ENCODE measurements at places on chromosomes 2 and 18. TPM values are rescaled to one million over a fixed set of nuclear protein-coding genes. Genes with fewer than 3 reads are reported as not detected.

SCYGR4 gene
- 0.08 TPM for polyA plus RNA-seq

UGT1A10 gene
- polyA plus RNA-seq, result not detected

MTERF4 gene
- 97.3 TPM for polyA plus RNA-seq

UPP2 gene
- polyA plus RNA-seq, result 0.30 TPM

C2orf92 gene
- 30.9 TPM for polyA plus RNA-seq

ZNF385B gene
- polyA plus RNA-seq, result 5.4 TPM

CD302 gene
- polyA plus RNA-seq, result 64.8 TPM

ITGAV gene
- 56.2 TPM for polyA plus RNA-seq

POU3F3 gene
- 0.14 TPM for polyA plus RNA-seq

GRCh38 chr2:38720613-38721241 lies 30.4 kb downstream of the SRSF7 start:
- no peaks in the 10 kb centered on the region for H3K36me3 ChIP-seq
- H3K4me1 ChIP-seq, result peaks cover 23% of the 10 kb centered on the region
- no peaks in the 10 kb centered on the region for H3K27me3 ChIP-seq
- peak overlapping the region; percentile 18 for H3K27ac ChIP-seq
- peak; percentile 85 for DNase-seq

GRCh38 chr18:62651276-62652056 lies 63.9 kb upstream of the PHLPP1 start:
- H3K27ac ChIP-seq, result no peak overlapping the region
- no peaks in the 10 kb centered on the region for H3K4me1 ChIP-seq
- no peak overlapping the region for H3K4me3 ChIP-seq
- no peak for DNase-seq
- H3K27me3 ChIP-seq, result no peaks in the 10 kb centered on the region

DNA sequence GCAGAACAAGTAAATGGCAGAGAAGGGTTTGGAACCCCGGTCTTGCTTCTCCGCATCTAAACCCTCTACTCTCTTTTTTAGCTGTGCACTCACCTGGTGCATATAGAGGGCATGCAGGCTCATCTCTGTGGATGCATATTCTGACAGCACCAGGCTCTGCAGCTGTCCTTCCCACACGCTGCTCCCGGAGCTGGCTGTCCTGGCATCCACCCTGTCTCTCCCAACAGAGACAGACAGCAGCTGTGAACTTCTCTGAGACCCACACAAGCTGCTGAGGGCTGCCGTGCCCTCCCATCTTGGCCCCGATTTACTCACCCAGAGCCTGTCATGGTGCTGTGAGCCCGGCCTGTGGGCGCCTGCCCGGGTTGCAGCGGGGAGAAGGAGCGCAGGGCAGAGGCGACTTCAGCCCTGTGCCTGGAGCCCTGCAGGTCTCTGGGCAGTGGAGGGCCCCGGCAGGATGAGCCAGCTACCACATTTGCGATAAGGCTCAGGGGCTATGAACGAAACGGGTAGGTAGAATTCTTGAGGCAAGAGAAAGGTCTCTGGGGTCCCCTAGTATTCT lies 3.3 kb upstream of the ABCB6 start:
- H3K27me3 ChIP-seq, result no peaks in the 10 kb centered on the region
- no peak for DNase-seq
- no peaks in the 10 kb centered on the region for H3K36me3 ChIP-seq
- no peak overlapping the region for H3K27ac ChIP-seq

DNA sequence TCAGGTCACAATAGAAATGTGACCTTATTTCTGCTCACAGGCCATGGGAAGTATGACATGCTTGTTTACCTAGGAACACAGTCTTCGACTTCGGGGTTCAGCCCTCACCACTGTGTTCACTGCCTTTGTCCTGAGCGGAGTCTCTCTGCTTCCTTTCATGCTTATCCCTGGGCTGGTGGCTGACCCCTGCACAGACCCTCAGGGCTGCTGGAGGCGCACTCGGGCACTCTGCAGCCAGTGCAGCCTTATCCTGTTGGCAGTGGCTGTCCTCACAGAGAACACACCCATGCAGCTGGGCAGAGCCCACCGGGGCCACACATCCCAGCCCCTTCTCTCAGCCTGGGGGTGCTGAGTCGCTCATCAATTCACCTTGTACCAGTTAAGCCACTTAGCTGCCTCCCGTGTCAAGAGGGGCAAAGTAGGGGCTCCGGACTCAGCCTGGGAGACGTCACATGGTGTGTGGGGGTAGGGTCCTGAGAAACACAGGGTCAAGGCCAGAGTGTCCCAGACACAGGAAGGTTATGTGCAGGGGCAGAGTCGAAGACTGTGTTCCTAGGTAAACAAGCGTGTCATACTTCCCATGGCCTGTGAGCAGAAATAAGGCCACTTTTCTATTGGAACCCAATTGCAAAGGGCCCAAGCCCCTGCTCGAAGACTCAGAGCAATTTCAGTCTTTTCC lies 107.5 kb downstream of the FAM210A start:
- no peak overlapping the region for H3K4me3 ChIP-seq
- DNase-seq, result no peak
- H3K4me1 ChIP-seq, result peaks cover 16% of the 10 kb centered on the region

DNA sequence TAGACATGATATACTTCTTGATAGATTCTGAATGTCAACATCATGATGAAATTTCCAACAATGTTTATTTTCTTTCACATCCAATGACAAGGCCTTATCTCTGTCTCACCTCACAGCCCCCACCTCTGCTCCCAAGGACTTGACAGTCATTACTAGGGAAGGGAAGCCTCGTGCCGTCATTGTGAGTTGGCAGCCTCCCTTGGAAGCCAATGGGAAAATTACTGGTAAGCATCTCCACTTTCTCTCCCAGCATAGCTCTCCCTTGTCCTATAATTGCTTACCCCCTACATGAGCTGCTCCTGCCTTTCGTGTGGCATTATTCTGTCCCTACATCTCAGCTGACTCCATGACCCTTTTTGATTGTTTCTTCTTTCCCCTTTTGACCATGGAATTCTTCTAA lies 821.8 kb downstream of the MBD2 start:
- H3K4me1 ChIP-seq, result no peaks in the 10 kb centered on the region
- no peak overlapping the region for H3K4me3 ChIP-seq
- no peak for DNase-seq

- no peaks in the 10 kb centered on the region for H3K27me3 ChIP-seq
- no peak for DNase-seq
- no peak overlapping the region for H3K4me3 ChIP-seq
- H3K36me3 ChIP-seq, result no peaks in the 10 kb centered on the region
- no peak overlapping the region for H3K27ac ChIP-seq
- no peaks in the 10 kb centered on the region for H3K4me1 ChIP-seq
Observed at GRCh38 chr2:119232666-119232993, 9.0 kb downstream of the STEAP3 start.

GRCh38 chr2:213252206-213252605 lies 32.1 kb upstream of the SPAG16 start:
- H3K36me3 ChIP-seq, result no peaks in the 10 kb centered on the region
- H3K4me3 ChIP-seq, result no peak overlapping the region
- H3K27me3 ChIP-seq, result no peaks in the 10 kb centered on the region
- no peak for DNase-seq
- no peaks in the 10 kb centered on the region for H3K4me1 ChIP-seq
- no peak overlapping the region for H3K27ac ChIP-seq

- H3K4me3 ChIP-seq, result no peak overlapping the region
- no peaks in the 10 kb centered on the region for H3K4me1 ChIP-seq
- H3K27ac ChIP-seq, result no peak overlapping the region
- no peaks in the 10 kb centered on the region for H3K36me3 ChIP-seq
- no peaks in the 10 kb centered on the region for H3K27me3 ChIP-seq
Observed at GRCh38 chr2:183244300-183244844, 120.1 kb downstream of the NUP35 start.

DNA sequence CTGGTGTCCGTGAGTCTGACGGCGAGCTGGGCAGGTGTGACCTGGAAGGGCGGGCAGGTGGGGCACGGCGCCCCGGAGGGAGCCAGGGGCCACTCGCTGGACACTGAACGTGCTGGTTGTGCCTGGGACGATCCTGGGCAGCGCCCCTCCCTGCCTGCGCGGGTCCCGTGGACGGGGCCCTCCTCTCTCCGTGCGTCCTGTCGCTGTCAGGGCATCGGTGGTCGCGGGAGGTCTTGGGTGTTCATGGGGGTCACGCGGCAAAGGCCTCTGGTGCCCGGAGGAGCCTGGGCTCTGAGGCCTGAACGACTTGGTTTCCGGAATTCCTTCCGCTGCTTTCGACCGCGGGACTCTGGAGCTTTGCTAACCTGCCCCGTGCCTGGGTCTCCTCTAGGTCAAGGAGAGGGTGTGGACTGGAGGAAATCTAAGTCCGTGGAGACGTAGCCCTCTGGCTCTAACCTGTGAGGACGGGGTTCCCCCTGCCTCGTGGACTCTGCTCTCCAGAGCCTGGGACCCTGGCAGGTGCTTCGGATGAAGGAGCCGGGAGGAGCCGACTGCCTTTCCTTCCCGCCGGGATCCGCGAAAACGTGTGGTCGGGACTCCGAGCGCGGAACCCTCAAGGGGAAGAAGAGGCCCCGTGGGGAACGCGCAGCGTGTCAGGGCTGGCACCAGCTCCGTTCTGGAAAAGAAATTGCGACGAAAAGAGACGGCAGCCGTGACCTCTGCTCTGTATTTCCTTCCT lies 14.7 kb downstream of the SOX11 start:
- no peak overlapping the region for H3K4me3 ChIP-seq
- no peaks in the 10 kb centered on the region for H3K4me1 ChIP-seq
- H3K36me3 ChIP-seq, result no peaks in the 10 kb centered on the region
- no peak for DNase-seq
- no peaks in the 10 kb centered on the region for H3K27me3 ChIP-seq
- no peak overlapping the region for H3K27ac ChIP-seq

DNA sequence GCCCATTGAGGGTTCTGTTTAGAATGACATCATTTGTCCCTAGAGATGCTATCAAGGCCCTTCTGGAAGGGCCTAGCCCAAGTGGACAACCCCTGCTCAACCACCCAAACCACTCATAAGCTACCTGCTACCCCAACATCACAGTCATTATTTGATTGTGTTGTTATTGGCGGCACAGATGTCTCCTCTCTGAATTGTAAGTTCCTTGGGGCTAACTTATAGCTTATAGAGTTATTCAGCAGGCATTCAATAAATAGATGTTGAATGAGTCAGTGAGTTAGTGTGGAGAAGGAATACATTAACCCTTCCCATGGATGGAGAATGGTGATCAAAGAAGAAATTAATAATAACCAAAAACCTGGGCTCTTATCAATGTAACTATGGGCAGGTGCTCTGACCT lies 80.0 kb downstream of the ACAA2 start:
- H3K4me3 ChIP-seq, result no peak overlapping the region
- H3K4me1 ChIP-seq, result peaks cover 14% of the 10 kb centered on the region

- no peak overlapping the region for H3K27ac ChIP-seq
- no peaks in the 10 kb centered on the region for H3K36me3 ChIP-seq
- DNase-seq, result no peak
- no peaks in the 10 kb centered on the region for H3K27me3 ChIP-seq
- peaks cover 47% of the 10 kb centered on the region for H3K4me1 ChIP-seq
Observed at GRCh38 chr2:240571314-240571973, 3.2 kb downstream of the RNPEPL1 start.

- H3K36me3 ChIP-seq, result peaks cover 35% of the 10 kb centered on the region
- no peak for DNase-seq
- H3K4me3 ChIP-seq, result no peak overlapping the region
Observed at GRCh38 chr18:3250237-3251107, 2.9 kb downstream of the MYL12A start.

- H3K4me3 ChIP-seq, result no peak overlapping the region
- H3K4me1 ChIP-seq, result no peaks in the 10 kb centered on the region
- no peaks in the 10 kb centered on the region for H3K36me3 ChIP-seq
- H3K27me3 ChIP-seq, result no peaks in the 10 kb centered on the region
- DNase-seq, result no peak
- no peak overlapping the region for H3K27ac ChIP-seq
Observed at GRCh38 chr2:185316383-185316782, 422.2 kb upstream of the FSIP2 start.

DNA sequence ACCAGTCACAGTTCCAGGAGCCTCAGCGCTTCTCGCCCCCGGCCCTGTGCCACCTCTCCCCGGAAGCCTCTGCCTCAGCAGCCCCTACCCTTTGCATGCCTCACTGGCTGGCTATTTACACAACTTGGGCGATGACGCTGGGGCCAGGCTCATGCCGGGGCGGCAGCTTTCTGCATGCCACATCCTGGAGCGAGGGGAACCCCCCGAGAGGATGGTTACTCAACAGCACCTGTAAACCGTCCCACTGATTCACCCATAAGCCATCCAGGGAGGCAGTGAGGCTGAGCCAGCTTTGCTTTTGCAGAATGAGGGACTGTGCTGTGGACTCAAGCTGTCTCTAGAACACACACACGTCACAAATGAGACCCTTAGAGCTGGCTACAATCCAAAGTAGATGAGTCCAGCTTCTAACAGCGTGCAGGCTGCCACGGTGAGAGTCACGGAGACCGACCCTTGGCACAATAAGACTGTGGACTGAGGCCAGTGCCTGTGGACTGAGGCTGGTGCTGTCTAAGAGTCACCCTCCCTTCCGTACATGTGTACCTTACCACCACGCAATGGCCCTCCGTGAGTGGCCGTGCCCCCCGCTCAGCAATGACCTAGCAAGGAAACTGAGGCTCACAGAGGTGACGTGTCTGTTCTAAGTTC lies 45.6 kb upstream of the ODC1 start:
- DNase-seq, result no peak
- no peaks in the 10 kb centered on the region for H3K4me1 ChIP-seq
- peaks cover 33% of the 10 kb centered on the region for H3K27me3 ChIP-seq
- no peaks in the 10 kb centered on the region for H3K36me3 ChIP-seq
- no peak overlapping the region for H3K27ac ChIP-seq

DNA sequence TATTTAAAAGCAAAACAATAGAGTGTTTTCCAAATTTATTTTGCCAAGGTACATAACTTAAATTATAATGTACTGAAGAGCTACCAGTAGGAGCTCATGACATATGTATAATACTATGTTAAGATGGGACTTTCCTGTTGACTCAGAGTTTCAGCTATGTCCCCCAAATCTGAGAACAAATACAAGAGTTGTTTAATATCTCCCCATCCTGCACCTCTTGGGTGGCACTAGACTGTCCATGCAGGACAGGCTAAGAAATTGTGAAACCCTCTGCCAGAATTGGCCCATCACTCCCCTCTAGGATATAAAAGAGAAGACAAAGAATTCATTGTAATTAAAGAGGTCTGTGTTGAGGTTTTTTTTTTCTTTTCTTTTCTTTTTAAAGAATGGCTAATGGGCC lies 21.7 kb upstream of the CTAGE1 start:
- H3K4me1 ChIP-seq, result no peaks in the 10 kb centered on the region
- DNase-seq, result no peak
- no peaks in the 10 kb centered on the region for H3K27me3 ChIP-seq

DNA sequence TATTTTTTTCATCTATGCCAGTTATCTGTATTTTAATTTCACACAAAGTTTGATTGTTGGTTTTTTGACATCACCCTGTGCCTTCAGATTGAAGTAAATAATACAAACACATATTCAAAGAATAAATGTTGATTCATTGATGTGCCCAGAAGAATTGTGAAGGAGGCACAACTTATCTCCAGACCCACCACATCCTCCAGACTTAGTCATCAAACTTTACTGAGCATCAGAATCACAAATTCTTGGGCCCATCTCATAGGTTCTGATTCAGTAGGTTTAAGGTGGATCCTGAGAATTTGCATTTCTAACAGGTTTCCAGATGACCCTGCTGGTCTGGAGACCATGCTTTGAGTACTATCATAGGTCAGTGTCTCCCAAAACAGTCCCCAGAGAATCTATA lies 82.8 kb upstream of the PIK3C3 start:
- H3K27me3 ChIP-seq, result no peaks in the 10 kb centered on the region
- H3K4me3 ChIP-seq, result no peak overlapping the region
- DNase-seq, result no peak
- no peak overlapping the region for H3K27ac ChIP-seq

GRCh38 chr2:890214-890613 lies 60.4 kb upstream of the SNTG2 start:
- H3K36me3 ChIP-seq, result no peaks in the 10 kb centered on the region
- no peak overlapping the region for H3K27ac ChIP-seq
- peaks cover 24% of the 10 kb centered on the region for H3K27me3 ChIP-seq
- H3K4me3 ChIP-seq, result no peak overlapping the region

- no peaks in the 10 kb centered on the region for H3K4me1 ChIP-seq
- no peak overlapping the region for H3K27ac ChIP-seq
- no peak for DNase-seq
- no peak overlapping the region for H3K4me3 ChIP-seq
- no peaks in the 10 kb centered on the region for H3K36me3 ChIP-seq
Observed at GRCh38 chr2:72623481-72623880, 202.4 kb downstream of the EXOC6B start.

Measured in left lung (tissue), 14 donors.